Stimulated activated CD8-positive, alpha-beta memory T cell treated with anti-CD3 and anti-CD28 coated beads, Interleukin-7, amount 100 ng/mL, for 1 hour (primary cell): ENCODE measurements at places on chromosomes 7 and 10.

GRCh38 chr10:71285180-71285545, 33.9 kb upstream of the SLC29A3 start:
- DNase-seq, result no peak

DNA sequence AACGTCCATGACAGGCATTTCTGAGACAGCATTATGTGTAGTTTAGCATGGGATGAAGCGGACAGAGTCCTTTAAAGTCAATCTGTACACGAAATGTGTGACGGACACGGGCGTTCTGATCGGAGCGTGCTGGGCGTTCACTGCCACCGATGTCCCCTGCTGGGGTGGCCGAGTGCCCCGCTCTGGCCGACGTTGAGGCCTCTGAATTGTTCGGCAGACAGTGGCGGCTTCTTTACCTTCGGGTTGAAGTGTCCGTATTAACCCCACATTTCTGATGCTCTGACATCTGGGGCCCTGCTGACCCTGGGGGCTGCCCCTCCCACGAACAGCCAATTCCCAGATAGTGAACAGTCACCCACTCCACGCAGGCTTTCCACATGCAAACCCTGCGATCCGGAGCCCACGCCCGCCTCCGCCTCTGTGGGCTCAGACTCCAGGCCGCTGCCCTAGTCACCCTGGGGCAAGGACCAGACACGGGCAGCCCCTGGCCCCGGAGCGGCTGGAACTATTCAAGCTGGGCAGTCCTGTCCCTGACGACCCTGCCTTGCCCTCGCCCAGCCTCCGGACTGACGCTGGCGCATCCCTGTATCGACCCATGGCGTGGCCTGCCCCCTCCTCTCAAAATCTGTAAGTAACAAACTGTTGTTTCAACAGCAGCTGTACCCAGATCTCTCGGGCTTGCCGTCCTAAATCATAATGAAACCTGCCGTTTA, 445.7 kb downstream of the PTPRN2 start:
- DNase-seq, result no peak

- no peak for DNase-seq
Measured at GRCh38 chr7:3370068-3370830, 69.2 kb downstream of the SDK1 start.

GRCh38 chr7:114426824-114427223, 12.2 kb downstream of the FOXP2 start:
- DNase-seq, result no peak

GRCh38 chr7:157309988-157310668, 26.7 kb upstream of the DNAJB6 start:
- DNase-seq, result no peak

DNA sequence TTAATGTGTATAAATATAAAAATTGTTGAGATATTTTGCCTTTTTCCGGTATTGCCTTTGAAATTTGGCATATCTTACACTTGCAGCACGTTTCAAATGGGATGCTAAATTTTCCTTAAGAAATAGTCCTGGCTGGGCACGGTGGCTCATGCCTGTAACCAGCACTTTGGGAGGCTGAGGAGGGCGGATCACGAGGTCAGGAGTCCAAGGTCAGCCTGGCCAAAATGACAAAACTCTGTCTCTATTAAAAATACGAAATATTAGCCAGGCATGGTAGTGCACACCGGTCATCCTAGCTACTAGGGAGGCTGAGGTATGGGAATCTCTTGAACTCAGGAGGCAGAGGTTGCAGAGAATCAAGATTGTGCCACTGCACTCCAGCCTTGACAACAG, 220.2 kb downstream of the PTEN start:
- no peak for DNase-seq

DNA sequence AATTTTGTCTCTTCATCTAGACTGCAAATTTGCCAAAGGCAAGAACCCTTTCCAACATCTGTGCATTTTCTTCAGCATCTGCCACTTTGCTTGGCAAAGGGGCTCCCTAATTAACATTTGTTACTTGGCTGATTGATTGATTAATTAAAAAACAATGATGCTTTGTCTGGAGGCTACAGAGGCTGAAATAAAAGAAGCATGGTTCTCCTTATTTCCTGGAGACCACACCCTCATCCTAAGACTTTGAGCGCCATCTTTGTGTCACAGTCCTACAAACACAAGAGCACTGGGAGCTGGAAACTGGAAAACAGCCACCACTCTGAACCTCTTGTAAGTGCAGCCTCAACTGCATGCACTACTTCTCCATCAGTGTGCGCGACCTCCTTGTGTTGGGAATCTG, 189.2 kb downstream of the C7orf25 start:
- DNase-seq, result no peak
